ENCODE measurements at places on chromosomes 1 and 21.

DNA sequence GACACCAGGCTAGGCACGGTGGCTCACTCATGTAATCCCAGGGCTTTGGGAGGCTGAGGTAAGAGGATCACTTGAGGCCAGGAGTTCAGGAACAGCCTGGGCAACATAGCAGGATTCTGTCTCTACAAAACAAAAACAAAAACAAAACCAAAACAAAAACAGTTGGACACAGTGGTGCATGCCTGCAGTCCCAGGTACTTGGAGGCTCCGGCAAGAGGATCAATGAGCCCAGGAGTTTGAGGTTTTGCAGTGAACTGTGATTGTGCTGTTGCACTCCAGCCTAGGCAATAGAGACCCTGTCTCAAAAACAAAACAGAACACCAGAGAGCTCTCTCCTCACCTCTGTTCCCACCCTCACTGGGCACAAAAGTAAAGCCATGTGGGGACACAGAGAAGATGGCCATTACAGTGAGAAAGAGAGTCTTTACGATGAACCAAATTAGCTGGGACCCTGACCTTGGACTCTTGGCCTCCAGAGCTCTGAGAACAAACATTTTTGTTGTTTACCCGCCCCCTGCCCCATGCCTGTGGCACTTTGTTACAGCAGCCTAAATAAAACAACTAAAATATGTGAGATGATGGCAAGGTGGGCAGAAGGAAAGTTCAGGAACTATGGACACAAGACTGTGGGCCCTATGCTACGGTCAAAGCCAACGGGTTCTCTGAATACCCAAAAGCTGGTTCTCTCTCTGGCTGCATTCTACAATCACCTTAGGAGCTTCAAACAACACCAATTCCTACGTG, 9.8 kb downstream of the NADK start:
- no peak for ATAC-seq

DNA sequence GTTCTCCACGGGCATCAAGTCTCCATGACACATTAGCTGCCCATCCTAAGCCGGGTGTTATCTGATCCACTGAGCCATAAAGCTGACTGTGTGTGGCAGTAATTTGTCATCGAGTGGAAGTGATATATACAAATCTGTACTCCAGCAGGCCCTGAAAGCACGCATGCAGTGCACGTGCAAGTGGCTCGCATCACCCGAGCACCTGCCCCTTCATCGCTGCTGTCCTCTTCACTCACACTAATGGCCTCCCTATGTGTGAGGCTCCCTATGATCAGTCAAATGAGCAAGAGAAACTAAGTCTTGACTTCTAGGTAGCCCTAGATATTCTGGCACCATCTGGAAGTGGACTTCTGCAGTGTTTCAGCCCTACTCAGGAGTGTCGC, 248.6 kb downstream of the MATN1 start:
- no peak for ATAC-seq

- no peak for ATAC-seq
Observed at GRCh38 chr21:38956856-38957571, 151.3 kb downstream of the ETS2 start.

DNA sequence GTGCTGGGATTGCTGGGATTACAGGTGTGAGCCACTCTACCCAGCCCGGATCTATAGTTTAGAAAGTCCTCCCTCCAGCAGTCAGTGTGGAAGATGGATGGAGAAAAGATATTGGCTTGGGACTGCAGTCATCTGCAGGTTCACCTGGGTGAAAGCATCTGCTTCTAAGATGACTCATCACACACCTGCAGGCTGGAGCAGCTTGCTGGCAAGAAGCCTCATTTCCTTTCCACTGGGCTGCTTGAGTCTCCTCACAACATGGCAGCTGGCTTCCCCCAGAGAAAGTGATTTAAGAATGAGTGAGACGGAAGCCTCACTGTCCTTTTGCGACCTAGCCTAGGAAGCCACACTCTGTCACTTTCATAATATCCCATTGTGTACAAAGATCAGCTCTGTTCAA, 50.0 kb downstream of the FOXO6 start:
- no peak for ATAC-seq

DNA sequence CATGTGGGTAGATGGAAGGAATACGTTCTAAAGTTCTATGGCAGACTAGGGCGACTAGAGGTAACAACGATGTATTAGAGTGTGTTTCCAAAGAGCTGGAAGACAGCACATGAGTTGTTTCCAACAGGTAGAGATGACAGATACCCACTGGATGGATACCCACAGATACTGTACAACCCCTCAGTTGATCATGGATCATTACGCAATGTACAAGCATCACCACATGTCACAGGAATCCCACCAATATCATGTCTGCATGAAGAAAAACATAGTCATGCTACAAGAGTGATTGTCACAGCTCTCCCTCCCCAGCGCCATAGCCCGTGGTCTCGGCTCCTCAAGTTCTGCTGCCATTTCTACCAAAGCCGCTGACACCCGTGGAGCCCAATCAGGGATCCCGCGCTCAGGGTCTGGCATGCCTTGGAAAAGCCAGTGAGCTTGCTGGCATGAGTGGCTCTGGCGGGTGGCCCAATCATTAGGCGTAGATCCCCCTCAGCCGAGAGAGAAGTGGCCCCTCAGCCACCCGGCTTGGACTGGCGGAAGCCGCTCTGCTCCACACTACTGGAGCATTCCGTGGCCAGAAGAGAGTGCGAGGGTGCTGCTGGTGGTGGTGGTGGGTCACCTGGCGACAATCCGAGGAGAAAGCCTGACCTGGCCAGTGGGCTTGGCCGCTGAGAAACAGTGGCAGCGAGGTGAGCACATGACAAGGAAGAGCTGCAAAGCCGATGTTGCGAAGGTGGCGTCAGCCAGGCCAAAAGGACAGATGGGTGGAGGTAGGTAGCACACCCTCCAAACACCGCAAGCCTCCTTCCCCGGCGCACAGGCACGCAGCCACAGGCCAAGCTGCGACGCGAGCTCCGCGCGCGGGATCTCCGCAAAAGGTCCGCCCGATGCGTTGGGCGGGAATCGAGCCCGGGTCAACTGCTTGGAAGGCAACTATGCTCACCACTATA, 65.7 kb upstream of the FCGR2A start:
- peak; percentile 29 for ATAC-seq

GRCh38 chr1:212648431-212648830, 39.9 kb downstream of the ATF3 start:
- no peak for ATAC-seq

- ATAC-seq: no peak
Observed at GRCh38 chr1:82177192-82177591, 376.5 kb downstream of the ADGRL2 start.

- no peak for ATAC-seq
Observed at GRCh38 chr21:43847301-43847700, 17.7 kb upstream of the AGPAT3 start.

DNA sequence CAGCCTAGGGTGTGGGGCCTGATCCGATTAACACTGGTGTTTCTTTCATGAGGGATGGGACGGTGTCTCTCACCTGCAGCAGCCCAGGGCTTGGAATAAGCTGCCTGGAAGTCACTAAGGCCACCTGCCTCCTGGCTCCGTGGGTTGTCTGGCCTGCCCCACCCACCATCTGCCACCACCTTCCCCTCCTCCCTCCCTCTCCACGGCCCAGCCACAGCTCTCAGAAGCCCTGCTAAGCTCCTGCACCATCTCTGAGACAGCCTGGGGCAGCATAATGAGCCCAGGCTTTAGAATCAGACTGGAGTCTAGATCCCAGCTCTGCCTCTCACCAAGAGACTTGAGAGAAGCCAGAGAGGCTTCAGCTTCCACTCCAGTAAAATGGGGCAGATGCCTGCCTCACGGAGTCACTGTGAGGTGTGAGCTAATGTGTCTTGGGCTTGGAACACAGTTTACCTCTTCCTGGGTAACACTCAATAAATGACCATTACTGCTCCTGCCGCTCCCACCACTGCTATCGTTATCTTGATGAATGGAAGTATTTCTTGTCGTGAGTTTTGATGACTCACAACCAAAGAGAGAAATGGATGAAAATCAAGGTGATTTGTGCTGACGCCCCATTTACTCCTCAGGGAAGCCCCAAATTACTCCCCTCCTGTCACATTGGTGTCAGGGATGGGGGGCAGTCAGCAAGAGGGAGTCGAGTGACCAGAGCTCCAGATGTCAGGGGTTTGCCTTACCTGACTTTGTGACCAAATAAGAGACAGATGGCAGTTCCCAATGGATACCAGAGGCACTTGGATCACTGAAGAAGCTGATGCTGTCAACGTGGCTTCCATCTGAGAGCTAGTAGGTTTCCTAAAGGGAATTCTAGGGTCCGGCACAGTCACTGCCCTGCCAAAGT, 23.5 kb upstream of the C1QA start:
- no peak for ATAC-seq

DNA sequence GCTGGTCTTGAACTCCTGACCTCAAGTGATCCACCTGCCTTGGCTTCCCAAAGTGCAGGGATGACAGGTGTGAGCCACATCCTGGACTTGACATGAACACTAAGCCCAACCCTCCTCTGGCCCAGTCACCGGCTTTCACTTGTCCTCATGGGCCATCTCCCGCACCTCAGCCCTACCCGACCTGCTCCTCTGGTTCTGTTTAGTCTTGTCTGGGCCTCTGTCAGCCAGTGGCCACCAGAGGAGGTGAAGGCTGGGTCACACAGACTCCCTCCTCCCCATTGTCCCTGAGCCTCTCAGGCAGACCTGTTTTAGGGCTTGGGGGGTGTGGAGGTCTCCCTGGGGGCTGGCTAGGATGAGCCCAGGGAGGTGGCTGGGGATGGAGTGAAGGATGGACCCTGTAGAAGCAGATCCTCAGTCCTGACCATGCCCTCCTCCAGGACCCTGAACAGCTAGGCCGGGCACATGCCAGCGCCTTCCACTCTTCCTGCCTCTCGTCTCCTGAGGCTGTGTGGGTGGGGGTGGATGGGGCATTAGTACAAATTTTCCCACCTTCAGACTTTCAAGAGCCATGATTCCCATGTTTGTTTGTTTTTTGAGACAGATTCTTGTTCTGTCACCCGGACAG, 26.1 kb upstream of the UMODL1 start:
- no peak for ATAC-seq

Measured in activated T-helper 17 cell treated with anti-CD3 and anti-CD28 coated beads, Interleukin-2, amount 50 U/mL, for 72 hours (primary cell).